ENCODE measurements at places on chromosomes 7 and 10.

GRCh38 chr7:132805766-132806165 lies 229.5 kb upstream of the PLXNA4 start:
- no peak for DNase-seq

- DNase-seq, result no peak
These were observed 9.5 kb downstream of the MNX1 start for GRCh38 chr7:157000741-157001653.

GRCh38 chr7:33582104-33582503 lies 323.2 kb upstream of the BMPER start:
- DNase-seq, result no peak

GRCh38 chr7:75987805-75988567 lies 6.4 kb downstream of the TMEM120A start:
- DNase-seq, result no peak

DNA sequence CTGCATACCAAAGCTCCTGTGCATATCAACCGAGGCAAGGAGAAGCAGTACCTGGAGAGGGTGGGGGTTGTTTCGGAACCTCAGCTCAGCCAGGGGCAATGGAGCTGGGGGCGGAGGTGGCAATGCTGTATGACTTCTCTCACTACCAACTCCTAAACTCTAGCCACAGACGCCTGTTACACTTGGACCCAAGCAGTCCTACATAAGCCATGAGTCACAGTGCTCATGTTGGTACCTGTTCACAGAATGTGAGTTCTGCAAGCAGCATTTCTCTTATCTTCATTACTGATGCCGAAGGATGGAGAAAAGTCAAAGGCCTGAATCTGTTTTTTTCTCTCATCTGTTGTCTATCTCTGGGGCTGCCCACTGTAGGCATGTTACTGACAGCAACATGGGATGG lies 3.2 kb upstream of the RAB18 start:
- DNase-seq, result no peak

DNA sequence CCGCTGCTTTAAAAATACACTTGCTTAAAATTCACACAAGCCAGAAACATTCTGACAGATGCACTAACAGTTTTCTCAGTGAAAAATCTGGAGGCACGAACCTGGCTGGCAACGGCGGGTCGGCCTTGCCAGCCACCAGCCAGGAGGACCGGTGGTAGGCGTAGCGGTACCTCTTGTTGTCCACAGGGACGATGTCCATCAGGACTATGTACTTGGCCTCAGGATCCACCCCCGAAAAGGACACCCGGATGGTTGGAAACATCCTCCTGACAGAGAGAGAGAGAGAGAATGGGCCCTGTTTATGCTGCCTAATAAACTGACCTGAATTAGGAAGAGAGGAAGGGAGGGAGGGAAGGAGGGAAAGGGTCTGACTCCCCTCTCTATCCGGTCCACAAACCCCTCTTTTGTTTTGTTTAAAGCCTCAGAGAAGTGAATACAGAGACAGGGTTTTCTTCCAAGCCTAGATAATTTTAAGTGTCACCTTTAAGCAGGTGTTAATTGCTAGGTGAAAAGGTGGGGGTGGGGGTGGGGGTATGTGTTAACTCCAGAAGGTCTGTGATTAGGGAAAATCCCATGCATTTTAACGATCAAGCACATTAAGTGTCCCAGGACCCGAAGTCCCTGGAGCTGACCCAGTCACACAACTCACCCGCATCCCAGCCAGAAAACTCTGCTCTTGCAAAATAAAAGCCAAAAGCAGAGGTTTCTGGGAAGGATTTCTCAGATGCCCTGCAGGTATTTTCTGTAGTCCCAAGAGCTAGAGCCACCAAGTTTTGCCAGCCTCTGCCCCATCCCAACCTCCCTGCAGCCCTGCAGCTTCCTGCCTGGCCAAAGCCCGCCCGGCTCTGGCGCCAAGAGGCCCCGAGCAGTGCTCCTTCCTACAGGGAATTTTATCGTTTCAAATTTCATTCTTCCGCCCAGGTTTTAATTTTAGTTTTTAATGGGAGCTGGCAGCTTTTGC lies 5.0 kb downstream of the TBX20 start:
- DNase-seq, result no peak

GRCh38 chr7:5574770-5575269 lies 151.2 kb upstream of the TNRC18 start:
- DNase-seq, result no peak
